CD8-positive, alpha-beta memory T cell (primary cell): ENCODE measurements at places on chromosomes 5 and 9.

DNA sequence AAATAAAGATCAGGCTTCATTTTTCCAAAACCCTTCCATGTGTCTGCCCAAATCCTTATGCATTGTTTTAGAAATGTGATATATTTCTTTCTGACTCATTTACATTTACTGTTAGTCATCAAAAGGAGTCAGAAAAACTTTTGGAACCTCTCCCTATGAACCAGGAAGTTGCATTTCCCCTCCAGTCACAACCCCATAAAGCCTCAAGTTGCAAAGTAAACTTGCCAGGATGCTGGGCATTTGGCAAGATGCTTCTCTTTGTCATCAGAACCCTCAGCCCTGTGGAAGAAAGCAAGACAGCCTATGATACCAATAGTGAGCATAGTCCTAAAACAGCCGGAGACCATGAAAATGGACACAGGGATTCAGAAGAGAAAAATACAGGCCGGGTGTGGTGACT is 84.2 kb downstream of the MUSK start:
- DNase-seq, result no peak

- DNase-seq, result no peak
Observed at GRCh38 chr5:176360894-176361436, 599 bp downstream of the KIAA1191 start.

- DNase-seq, result no peak
Observed at GRCh38 chr5:155459889-155460500, 446.4 kb downstream of the KIF4B start.

DNA sequence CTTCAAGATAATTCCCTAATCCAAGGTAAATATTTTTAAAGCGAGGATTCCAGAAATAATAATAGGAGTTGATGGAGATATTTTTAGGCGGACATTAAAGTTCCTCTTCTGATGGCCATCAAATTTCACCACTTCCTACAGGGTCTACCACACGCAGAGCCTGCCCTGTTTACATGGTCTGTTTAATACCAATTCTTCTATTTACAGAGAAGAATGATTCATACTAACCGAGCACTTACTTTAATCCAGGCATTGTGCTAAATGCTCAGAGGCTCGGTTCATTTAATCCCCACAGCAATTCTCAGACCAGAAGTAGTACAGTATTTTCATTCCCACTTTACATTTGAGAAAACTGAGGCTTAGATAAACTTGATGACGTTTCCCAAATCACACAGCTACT is 3.0 kb upstream of the ITGA1 start:
- DNase-seq, result no peak

- DNase-seq, result no peak
Observed at GRCh38 chr9:130670644-130671043, 6.2 kb downstream of the PRDM12 start.

DNA sequence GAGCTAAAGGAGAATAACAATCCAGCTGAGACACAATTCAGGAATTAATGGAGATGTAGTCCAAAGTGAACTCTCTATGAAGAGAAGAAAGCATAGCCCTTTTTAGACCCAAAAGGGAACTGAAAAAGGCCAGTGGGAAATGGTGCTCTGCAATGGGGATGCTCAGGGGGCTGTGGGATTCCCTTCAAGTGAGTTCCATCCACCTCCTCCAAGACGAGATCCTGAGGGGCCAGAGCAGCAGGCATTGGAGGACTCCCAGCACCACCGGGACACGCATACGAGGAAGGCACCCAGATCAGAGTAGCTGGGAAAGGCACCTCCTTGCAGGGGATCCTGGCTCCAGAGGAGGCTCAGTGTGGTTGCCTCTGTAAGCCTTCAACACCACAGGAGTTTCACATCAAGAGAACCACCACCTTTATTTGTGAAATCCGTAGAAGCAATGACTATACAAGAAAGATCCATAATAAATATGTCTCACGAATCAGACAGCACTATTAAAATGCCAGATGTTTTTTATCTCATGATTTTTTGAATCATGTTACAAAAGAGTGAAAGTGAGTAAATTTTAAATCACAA is 288.2 kb downstream of the MED10 start:
- DNase-seq, result no peak

- no peak for DNase-seq
Observed at GRCh38 chr9:33750839-33751339, 44.5 kb upstream of the PRSS3 start.

- DNase-seq, result no peak
Observed at GRCh38 chr5:149224282-149224681, 47.4 kb upstream of the AFAP1L1 start.

DNA sequence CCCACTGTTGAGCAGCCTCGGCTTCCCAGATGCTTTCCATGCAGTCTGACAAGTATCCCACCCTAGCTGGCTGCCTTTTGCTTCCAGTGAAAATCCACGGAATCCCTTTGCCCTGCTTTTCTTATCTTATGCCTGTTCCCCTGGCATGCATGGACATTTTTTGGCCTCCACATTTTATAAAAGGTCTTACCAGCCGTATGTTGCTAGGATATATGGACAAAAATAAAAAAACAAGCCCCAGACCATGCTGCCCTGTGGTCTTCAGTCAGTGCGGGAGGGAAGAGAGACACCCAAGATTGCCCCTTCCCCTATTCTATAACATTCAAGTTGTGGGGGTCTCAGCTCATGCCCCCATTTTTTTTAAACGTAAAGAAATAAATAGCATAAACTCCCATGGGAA is 129.6 kb downstream of the COL23A1 start:
- no peak for DNase-seq

DNA sequence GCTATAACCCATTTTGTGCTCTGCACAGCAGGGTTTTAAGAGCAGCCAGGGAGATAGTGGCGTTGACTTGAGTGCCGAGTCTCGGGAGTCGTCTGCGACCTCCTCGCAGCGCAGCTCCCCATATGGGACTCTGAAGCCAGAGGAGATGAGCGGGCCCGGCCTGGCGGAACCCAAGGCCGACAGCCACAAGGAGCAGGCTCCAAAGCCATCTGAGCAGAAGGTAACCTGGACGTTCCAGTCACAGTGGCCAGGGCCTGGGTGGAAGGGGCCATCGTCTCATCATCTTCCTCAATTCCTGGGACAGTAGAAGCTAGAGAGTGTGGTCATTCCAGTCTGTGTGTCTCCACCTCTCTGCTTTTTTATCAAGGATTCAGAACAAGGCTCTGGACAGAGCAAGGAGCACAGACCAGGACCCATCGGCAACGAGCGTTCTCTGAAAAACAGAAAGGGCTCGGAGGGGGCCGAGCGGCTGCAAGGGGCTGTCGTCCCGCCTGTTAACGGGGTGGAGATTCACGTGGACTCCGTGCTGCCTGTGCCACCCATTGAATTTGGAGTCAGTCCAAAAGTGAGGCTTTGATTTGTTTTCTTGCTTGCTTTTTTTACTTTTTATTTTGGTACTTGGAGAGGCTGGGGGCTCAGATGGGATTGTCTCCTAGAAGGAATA is 20.2 kb upstream of the POMT1 start:
- DNase-seq, result no peak

GRCh38 chr9:104842698-104843097 is 78.8 kb downstream of the NIPSNAP3B start:
- DNase-seq, result no peak

- no peak for DNase-seq
Observed at GRCh38 chr5:36883894-36884462, 7.4 kb downstream of the NIPBL start.

DNA sequence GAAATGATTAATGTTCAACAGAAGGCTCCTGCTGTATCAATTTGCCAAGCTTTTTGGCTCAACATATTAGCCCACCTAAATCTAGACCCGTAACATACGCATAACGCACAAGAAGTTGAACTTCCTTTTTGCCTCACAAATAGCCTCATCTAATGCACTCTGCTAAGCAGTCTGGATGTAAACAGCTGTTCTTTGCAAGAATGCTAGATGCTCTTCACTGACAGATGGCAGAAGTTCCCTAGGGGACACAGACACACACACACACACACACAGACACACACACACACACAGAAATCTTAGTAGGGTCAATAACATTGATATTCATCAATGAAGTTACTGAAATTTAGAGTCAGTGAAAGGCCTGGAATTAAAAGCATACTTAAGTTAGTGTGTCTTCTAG is 13.2 kb upstream of the PCA3 start:
- no peak for DNase-seq

DNA sequence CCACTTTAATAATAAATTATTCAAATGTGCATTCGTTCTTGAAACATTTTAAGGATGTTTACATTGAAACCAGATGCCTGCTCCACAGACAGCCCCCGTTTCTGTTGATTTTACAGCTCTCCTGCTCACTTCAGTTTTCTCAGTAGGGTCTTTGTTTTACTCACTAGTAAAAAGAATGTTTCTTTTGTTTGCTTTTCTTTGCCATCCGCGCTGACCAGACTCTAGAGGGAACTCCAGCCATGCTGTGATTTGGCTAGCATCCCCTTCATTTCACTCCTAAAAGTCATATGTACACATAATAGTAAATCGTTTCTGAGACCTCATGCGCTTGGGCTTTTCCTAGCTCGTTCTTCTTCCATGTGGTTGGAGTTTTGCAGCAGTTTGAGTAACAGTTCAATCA is 28.7 kb upstream of the PALM2AKAP2 start:
- no peak for DNase-seq

GRCh38 chr9:17628624-17629023 is 49.8 kb downstream of the SH3GL2 start:
- no peak for DNase-seq

DNA sequence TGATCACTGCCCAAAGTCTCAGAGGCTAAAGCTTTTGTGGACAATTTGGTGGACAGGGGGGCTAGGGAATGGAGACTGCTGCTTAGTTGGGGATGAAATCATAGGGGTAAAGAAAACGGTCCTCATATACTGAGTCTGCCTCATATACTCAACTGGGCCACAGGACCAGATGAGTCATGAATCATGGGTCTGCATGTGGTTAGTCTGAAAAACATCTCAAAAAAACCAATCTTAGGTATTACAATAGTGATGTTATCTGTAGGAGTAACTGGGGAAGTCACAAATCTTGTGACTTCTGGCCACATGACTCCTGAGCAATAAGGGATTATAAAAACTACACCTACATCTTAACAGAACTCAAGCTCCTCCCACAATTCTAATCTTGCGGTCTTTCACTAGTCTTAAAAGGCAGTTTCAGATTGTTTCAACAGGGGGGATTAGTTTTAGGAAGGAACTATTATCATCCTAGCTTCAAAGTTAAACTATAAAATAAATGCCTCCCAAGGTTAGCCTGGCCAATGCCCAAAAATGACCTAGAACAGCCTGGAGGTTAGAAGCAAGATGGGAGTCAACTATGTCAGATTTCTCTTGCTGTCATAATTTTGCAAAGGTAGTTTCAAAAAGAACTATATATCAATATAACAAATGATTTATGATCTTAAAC is 17.5 kb downstream of the TMEM161B start:
- no peak for DNase-seq

DNA sequence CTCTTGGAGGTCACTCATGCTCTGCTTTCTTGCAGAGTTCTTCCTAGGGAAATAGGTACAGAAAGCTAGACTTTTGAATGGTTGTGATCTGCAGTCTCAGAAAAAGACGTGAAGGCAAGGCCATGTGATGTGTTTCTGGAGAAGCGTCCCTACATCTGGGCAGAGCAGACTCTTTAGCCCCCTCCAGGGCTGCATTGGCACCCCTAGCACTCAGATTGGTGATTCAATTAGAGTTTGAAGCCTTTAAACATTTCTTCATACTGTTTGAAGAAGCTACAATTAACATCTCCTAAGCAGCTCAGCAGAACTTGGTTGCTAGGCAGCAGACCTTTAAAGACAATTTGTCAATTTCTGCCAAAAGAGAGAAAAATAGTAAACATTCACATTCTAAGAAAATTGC is 21.6 kb downstream of the JADE2 start:
- DNase-seq, result no peak

DNA sequence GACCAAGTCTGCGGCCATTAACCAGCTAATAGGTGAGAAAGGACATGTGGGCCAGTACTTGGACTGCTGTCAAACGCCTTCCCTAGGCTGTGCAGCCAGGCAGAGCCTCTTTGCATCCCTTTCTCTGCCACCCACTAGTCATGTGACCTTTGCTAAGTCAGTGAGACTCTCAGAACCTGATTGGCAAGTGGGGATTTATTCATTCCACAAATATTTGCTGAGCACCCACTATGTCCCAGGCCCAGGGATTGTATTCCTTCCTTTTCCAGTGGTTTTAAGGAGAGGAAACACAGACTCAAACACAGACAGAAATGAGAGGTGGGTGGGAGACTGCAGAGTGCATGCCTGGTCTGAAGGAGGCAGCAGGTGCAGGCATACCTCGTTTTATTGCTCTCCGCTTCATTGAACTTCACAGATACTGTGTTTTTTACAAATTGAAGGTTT is 71.6 kb upstream of the GALNT10 start:
- no peak for DNase-seq

DNA sequence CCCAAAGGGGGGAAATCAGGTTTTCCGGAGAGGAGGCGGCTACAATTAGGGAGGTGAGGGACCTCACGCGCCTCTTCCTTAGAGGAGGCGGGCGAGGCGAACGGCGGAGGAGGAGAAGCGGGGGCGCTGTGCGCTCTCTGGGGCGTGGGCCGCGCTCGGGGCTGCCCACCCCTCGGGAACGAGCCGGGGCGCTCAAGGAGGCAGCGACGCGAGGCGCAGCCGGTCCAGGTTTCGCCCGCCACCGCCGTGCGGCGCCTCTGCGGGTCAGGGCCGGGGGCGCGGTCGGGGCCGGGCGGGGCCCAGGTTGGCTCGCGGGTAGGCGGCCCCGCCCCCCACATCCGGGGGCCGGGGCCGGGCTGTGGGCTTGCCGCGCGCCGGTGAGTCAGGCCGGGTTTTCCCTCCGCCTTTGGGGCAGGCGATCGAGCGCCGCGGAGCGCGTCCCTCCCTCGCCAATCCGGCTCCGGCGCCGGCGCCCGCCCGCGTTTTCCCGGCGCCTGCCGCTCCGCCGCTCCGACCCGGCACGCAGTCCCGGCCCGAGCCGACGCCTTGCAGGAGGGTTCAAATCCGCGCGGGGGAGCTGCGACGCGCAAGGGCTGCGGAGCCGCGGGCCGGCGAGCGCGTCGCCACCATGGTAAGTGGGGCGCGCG is at the start of gene N4BP3:
Gene N4BP3, plus strand, starts transcription at position 392 of the 647 bp plus-strand sequence. CDS start 6,052 bp downstream, outside the sequence.
- DNase-seq, result peak; percentile 84

DNA sequence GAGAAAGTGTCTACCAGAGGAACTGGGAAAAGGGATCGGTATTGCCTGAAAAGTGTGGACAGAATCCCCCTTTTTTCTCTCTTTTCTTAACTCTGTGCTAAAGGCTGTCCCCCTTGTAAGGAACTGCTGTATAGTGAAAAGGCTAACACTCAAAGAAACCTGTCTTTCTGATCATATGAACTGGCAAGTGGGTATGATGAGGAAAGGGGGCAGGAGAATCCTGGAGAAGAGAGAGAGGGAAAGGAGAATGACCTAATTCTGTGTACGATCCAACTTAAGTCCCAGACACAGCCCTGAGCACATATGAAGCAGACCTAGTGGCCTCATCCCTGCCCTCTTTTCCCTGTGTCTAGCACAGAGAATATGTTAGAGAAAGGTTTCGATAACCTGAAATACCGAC is 967 bp downstream of the ANKRD31 start:
- no peak for DNase-seq
